Keratinocyte (primary cell): ENCODE measurements at places on chromosomes 1 and 21.

- DNase-seq = peak; percentile 99
These were observed 1.0 kb upstream of the S100A2 start for GRCh38 chr1:153566414-153567371.

DNA sequence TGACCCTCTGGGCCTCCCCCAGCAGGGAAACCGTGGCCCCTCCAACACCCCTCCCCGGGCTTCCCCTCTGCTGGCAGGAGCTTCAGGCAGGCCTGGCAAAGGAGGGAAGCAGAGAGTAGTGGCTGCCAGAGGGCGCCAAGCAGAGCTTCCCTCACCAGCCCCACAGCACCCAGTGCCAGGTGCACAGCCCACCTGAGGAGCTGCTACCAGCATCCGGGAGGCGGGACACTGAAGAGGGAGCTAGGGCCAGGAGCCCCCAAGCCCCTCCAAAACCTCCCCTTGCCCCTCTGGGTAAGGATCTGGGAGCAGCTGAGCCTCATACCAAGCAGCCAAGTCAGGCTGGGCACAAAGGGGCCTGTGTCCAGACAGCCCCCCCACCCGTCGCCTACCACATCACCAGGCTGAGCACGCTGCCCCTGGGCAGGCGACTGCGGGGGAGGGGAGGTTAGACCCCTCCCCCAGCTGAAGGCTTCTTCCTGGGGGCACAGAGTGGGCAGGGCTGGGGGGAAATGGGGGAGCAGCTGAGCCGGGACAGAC is 19.6 kb downstream of the CCDC24 start:
- no peak for DNase-seq

DNA sequence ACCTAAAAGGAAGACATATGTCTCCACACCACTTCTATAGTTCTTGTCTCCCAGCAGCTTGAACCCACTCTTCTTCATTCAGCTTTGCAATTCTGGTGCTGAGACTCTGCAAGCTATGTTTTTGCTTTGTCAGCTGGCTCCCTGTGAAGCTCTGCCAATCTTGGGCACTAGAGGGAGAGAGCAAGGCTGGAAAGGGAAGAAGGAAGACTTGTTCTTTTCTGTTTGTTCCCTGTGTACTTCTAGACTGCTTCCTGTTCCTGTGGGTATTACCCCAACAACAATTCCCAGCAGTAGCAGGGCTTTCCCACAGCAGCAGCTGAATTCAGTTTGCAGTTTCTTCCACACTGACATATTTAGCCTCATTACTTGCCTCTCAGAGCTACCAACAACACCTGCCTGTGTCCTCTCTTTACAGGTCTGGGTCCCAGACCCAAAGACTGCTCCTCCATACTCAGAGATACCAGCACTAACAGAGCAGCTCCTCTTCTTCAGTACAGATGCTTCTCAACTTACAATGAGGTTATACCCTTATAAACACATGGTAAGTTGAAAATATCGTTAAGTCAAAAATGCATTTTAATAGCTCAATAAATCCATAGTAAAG is 275.2 kb upstream of the NEGR1 start:
- no peak for DNase-seq

GRCh38 chr1:202162418-202163280 is 2.2 kb upstream of the PTPN7 start:
- DNase-seq = no peak

DNA sequence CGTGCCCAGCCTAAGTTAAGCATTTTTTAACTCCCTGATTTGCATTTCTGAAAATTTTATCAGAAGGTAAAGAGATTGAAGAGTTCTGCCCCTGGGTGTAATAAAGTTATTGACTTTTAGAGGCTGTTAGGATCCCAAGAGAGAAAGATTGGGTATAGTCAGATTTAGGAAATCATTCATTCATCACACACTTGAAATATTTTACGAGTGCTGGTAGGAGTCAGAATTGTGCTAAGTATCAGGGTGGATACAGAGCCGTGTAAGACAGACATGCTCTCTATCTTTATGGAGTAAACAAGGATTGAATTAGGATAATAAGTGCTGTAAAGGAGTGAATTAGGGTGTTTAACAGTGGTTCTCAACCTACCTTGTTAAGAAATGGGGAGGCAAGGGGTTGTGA is 3.0 kb downstream of the SZT2 start:
- no peak for DNase-seq

DNA sequence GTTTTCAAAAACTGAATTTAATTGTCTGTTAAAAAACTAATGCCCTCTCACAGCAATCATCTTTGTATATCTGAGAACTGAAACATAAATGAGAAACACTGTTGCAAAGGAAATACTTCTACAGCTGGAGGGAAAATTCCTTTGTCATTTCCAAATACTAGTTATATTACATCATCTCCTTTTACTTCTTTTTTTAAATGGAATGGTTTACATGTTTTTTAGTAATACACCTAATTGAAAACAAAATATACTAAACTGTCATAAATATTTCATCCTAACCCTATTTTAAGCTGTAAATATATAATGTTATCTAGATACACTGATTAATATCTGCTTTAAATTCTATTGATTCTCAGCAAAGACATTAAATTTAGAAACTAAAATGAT is 19.1 kb downstream of the CDC42BPA start:
- DNase-seq = no peak

- DNase-seq = no peak
These were observed 49.5 kb upstream of the ERRFI1 start for GRCh38 chr1:8075511-8076051.

- DNase-seq = no peak
These were observed 121.2 kb upstream of the PTGFR start for GRCh38 chr1:78369546-78369945.

- DNase-seq = peak; percentile 69
These were observed 150.3 kb upstream of the SPAG17 start for GRCh38 chr1:118335331-118335732.

- DNase-seq = no peak
These were observed 23.6 kb upstream of the TRIM67 start for GRCh38 chr1:231138236-231138635.

DNA sequence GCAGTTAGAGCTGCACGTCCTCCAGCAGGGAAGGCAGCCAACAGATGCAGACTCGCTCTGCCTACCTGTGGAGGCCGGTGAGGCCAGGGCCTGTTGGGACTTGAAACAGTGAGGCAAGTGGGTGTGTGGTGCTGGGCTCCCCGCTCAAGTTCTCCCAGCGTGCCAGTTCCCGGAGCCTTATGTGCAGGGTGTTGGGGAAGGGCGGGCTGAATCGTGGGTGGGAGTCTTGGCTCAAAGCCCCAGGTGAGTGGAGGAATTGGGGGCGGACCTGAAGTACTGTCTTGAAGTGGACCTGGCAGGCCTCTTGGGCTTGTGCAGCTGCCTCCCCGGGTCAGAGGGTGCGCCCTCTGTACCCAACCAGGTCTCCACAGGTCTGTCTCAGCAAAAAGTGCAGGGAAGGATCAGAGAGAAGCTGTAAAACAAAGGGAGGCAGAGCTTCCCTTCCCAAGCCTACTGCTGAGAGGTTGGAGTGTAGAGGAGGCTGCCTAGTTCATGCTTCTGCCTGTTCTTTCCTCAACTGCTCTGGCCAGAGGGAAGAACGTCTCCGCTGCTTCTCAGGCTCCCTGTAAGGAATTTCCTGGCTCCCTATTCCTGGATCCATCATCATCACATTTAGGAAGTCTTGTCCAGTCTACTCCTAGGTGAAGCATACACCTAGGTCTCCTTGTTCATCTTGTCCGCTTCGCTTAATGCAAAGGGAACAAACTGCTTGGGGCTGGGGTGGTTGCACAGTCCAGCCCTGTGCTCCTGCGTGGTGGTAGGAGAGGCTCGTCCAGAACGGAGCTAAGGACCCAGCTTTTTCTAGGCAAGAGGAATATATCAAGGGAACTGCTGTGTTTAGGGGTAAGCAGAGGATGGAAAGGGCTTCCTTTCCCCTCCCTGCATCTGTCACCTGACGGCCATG is 14.9 kb downstream of the UTP11 start:
- peak; percentile 85 for DNase-seq

DNA sequence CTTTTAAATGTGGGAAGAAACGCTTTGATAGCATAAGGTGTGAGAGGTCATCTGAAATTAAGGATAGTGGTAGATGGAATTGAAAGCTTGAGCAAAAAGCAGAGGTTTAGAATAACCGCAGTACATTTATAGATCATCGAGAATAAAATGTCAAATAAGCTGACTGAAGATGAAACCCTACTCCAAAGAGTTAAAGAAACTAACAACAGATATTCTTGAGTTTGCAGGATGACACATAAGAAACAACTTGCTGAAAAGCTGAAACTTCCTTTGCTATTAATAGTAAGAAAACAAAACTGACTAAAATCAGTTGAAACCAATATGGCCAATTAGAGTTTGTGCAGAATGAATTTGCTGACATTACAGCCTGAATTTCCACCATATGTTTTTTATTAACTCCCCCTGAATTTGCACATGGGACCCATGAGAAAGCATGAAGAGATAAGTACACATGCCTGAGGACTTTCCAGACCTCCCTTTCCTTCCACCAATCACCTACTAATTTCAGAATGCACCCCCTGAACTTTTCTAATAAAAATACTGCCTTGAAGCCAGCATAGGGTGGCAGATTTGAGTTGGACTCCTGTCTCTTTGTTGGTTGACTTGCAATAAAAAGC is 1.7 kb upstream of the C1orf185 start:
- DNase-seq = no peak

DNA sequence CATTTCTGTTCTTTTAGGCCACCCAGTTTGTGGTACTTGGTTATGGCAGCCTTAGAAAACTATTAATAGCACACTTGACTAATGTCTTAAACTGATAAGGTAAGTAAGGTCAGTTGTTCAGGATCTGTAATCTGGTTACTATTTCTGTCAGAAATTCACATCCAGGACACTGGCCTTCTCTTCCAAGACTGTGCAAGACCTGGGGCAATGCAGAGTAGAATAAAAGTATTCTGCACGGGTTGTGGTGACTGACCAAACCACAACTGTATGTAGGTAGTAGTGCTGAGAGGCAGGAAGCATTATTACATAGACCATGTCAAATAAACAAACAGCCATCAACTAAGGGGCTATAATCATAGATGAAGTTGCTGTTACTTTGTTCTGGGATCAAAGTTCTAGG is 46.7 kb downstream of the WARS2 start:
- DNase-seq = no peak

DNA sequence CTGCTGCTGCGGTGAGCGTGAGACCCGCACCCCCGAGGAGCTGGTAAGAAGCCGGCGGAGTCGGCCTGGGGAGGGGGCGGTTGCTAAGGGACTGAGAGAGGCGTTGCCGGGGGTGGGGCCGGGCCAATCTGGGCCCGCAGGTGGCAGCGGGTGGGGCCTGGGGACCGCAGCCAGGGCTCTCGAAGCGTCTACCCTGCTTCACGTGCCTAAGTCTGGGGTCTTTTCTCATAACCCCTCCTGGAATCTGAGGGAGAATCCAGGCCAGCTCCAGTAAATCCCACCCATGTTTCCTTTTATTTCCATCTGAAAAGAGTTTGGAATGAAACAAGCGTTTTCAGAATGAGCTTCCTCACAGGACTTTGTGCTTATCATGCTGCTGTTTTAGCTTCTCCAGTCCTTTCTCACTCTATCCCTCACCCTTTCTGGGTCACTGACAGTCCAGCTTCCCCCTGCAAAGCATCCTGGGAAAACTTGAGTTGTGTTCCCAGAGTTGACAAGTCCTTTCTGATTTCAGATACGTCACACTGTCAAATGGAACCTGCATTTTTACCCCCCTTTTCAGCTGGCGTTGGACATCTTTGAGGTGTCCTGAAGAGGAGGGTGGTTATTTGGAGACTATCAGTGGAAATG is 431 bp downstream of the CLCN6 start:
- DNase-seq = no peak

DNA sequence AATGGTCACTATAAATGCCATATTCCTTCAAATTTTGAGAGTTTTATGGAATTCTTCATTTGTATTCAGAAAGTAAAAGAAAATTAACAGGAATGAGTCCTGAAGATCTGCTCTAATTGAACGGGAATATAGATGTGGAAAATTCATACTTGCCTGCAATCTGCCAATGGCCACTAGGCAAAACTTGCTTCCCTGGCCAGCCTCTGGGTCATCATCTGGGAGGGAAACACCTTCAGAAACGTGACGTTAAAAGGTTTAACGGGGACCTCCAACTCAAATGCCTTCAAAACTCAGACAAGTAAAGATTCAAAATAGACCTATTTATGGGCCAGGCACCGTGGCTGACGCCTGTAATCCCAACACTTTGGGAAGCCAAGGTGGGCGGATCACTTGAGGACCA is 21.7 kb upstream of the CTSK start:
- no peak for DNase-seq

GRCh38 chr1:229300099-229300757 is 29.3 kb downstream of the RAB4A start:
- DNase-seq = no peak

GRCh38 chr1:229248821-229249817 is 21.8 kb upstream of the RAB4A start:
- no peak for DNase-seq

DNA sequence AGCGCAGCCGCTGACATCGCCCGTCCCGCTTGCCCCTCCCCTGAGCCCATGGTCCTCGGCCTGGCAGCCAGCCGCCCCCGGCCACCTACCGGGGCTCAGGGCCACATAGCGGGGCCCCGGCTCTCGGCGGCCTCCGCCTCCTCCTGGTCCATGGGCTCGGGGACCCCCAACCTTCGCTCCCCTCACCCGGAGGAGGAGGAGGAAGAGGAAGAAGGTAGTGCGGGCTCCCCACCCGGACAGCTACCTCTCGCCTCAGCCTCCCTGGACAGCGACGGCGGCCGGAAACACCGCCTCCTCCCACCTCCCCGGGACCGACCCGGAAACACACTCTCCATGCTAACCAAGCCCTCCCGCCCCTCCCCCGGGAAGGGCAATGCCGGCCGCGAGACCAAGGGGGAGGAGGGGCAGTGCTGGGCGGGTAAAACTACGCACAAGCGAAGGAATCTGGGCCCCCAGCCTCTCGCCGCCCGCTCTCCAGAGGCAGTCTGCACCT is at the start of gene KIAA0319L:
KIAA0319L (minus strand) TSS at position 286 of the 493 bp plus-strand sequence. CDS start 2,912 bp downstream, outside the sequence.
- no peak for DNase-seq
